ENCODE measurements at places on chromosomes 7 and 10.

DNA sequence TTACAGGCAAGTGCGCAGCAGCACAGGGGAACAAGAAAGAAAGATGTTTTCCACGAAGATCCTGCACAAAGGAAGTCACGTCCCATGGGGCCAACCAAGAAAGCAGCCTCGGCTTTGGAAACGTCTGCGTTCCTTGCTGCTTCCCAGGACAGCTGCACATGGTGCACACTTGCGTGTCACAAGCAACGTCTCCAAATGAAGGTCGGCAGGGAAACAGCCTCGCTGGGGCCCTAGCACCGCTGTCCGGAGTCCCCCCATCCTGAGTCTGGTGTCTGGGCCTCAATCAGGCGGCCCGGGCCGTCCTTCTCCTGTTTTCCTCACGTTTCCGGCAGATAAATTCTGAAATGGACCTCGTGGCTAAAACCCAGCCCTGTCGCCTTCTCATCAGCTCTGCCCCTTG is 206.2 kb downstream of the DIP2C start:
- DNase-seq, result no peak

DNA sequence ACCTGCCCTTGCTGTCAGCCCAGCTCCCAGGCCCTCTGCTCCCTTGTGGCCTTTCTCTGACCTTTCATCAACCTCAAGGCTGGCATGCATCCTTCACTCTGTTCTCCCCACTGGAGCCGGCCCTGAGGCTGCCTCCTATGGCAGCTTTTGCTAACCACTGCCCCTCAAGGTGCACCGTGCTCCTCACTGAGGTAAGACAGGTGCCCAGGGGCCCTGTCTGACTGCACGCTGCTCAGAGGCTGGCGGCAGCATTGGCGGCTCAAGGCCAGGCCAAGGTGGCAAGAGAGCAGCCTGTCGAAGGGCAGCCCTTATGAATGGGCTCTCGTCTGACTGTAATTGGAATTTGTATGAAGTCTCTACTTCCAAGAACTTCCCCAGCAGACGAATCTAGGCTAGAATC is 172.6 kb downstream of the ZNF248 start:
- DNase-seq, result no peak

DNA sequence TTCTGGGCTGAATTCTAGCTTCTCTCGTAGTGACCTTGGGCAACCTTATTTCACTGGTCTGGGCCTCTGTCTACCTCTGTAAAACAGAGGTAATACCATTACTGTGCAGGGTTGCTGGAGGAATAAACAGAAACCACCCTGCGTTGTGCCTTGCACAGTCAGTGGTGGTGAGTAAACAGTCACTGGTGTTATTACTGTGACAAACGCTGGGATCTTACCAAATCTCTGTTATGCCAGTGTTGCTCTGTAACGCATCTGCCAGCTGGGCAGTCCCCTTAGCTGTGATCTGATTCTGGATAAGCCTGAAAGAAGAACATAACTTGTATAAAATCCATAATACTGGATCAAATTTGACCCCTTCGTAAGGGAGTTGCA is 49.4 kb downstream of the NOD1 start:
- no peak for DNase-seq

DNA sequence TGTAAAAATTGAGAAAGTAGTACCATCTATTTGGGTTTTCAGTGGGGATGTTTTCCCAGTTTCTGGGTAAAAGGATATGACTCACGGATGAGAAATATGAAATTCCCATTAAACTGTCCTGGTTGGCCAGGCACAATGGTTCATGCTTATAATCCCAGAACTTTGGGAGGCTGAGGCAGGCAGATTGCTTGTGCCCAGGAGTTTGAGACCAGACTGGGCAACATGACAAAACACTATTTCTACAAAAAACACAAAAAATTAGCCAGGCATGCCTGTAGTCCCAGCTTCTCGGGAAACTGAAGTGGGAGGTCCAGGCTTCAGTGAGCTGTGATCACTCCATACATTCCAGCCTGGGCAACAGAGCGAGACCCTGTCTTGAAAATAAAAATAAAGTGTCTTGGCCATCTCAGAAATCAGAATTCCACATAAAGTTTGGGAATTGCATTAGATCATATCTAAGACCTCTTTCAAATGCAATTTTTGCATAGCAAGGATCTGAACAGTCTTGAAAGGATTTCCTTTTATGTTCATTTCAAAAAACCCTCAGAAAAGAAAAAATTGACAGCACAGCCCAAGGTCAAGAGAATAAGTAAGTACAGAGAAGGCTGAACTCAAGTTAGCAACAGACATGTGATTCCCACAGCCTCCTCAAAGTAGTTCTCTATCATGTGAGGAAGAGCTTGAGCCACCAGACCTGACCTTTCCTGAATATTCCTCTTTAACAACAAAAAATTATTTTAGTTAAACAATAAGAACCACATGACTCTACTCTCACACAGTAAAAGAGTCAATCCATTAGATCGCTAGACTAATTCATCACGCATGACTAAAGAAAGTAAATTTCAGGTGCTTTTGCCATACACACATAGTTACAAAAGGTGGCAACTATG is 141.5 kb upstream of the CAV2 start:
- DNase-seq, result peak; percentile 48

DNA sequence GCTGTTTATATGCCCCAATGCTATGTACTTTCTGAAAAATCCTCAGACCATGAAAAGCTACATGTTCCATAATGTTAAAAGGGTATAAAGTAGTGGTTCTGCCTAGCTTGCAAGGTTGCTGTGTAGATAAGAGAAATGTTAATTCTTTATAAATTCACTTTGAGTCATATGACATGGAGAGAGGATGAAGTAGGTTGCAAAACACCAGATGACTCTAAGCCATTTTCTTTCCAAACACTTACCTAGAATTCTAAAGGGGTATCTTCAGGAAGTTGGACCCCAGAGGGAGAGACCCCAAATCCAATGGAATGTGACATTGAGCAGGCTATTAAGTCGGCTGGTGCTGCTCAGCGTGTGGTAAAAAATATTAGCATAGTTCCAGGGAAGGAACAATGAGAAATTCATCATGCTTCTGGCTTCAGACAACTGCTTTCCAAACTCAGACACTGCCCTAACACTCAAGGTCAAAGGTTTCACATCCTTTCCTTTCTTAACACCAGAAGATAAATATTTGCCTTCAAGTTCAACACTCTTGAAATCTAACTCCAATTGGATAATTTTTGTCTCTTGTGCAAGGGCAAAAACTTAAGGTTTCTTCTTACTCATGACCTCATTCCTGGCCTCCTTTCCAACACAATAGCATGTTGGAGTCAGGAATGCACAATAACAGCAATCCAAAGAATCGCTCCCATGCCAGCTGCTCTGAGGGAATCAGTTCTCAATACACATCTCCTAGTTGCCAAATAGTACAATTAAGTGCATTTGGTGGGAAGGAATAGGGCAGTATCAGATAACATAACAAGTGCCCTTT is 100.7 kb upstream of the AFAP1L2 start:
- DNase-seq, result peak; percentile 87

GRCh38 chr10:68235581-68235980 is 3.7 kb upstream of the ATOH7 start:
- DNase-seq, result no peak

DNA sequence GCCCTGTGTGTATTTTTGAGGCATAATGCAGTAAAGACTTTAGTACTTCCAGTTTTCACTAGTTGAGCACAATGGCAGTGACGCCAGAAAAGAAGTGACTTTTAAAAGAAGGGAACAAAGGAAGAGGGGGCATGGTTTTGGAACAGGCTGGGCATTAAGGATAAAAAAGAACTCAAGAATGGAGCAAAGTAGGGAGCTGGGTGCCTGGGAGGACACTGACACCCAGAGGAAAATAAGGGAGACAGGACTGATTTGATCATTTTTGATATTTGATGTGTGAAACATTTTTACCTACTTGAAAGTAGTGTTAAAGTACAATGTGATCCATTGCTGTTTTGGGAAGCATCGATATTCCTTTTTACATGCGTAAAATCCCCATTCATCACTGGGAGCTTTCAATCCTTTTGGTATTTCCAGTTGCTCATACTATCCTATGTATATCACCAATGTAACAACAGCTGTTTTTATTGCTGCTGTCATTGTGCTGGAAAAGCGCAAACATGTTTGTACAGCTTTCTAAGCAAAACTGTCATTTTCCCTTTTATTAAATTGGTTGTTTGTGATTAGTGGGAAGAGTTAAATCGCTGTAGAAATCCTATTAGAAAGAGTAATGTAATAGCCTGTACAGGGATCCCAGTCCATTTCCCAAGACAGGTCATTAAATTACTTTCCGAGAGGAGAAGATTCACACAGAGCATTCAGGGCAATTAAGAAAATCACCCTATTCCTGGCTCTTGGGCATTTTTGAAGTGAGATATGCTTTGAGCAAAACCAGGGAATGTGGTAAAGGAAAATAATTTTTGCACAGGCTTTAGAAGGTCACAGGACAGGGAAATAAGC is 85.2 kb downstream of the ADAM12 start:
- DNase-seq, result no peak

GRCh38 chr10:60368875-60369546 is 20.7 kb downstream of the ANK3 start:
- DNase-seq, result no peak

DNA sequence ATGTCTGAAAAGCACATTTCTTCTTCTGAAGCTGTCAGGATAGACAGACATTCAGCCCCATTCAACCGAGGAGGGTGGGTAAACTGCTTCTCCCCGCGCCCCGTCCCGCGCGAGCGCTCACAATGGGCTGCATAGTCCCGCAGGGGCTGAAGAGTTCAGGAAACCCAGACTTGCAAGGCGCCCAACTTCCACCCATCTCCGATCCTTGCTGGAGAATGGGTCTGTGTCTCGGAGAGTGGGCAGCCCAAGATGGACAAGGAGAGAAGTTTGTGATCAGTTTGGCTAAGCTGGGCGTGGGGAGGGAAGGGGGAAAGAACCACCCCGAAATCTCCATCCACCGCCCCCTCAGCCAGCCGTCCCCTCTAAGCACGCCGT is 686 bp downstream of the AASS start:
- peak; percentile 44 for DNase-seq

Measured in astrocyte of the spinal cord (primary cell).